ENCODE measurements at places on chromosomes 5 and 9.

DNA sequence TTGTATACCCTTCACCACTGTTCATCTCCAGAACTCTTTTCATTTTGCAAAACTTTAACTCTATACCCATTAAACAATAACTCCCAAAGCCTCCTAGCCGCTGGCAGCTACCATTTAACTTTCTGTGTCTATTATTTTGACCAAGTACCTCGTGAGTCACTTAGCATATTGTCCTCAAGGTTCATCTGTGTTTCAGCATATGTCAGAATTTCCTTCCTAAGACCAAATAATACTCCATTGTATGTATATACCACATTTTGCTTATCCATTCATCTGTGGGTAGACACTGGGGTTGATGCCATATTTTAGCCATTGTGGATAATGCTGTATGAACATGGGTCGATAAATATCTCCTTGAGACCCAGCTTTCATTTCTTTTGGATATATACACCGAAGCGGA, 17.4 kb downstream of the ERBIN start:
- DNase-seq: no peak

DNA sequence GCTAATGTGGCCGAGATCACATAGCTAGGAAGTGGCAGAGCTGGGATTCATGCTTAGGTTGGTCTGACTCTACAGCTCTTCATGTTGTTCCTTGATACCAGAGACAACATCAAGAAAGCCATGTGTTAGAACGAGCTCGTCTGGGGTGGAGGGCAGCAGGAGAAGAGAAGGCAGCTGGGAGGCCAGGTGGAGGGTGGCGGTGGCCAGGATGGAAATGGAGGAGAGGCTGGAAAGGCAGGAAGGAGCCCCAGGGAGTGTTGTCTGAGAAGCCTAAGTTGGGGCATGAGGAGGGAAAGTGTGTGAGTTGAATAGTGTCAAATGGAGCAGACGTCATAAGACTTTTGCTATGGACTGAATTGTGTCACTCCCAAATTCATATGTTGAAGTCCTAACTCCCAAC, 315.3 kb downstream of the GADD45G start:
- no peak for DNase-seq

- DNase-seq: no peak
These were observed 11.0 kb upstream of the FAM120AOS start for GRCh38 chr9:93464395-93464794.

DNA sequence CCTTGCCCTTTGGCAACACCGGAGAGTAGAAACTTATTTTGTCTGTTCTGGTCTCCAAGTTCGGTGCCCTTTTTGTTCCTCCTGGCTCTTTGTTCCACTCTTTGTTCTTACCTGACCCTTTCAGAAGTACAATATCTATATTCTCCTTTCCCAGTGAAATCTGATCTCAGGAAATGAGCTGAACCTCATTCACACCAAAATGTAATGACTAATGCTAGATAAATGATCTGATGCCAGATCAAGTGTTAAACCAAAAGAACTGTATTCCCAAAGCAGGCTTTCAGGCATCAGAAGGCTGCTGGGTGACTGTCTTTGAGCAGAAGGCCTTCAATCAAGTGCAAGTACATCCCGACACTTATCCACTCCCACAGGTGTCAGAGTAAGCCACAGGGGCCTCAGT, 156.4 kb downstream of the SPOCK1 start:
- DNase-seq: no peak

DNA sequence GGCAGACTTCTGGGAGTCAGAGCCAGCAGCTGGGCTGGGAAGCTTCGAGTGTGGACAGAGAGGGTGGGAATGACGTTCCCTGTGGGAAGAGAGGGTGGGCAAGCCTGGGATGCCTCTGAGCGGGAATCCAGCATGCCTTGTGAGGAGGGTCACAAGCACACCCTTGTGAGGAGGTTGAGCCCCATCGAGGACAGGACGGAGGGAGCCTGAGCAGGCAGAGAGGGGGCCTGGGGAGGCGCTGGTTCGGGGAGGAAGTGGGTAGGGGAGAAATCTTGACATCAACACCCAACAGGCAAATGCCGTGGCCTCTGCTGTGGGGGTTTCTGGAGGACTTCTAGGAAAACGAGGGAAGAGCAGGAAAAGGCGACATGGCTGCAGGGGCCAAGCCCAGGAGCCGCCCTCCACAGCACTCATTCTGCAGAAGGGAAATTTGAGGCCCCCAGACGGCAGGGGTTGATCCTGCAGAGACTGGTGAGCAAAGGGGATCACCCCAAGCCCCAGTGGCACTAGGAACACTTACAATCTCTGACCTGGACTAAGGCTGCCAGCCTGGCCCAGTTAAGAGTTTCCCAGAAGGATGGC, 1.1 kb upstream of the IL13 start:
- no peak for DNase-seq

DNA sequence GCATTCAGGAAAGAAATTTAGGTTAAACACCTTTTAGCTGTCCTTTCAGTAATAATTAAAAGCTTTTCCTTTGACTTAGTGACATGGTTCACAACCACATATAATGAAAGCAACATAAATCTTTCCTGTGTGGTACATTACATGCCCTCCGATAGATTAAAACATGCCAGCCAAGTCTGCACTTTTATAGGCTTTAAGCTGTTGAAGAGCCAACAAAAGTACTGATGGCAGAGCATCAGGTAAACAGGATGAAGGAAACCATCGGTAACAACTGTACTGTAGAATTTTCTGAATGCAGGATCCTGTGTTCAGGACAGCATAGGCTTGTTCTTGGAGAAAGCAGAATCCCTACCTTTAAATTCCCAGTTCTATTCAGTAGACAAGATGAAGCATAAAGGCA, 226.6 kb downstream of the MLLT3 start:
- DNase-seq: no peak
